ENCODE measurements at places on chromosomes 13 and 19. TPM values are rescaled to one million over a fixed set of nuclear protein-coding genes. Genes with fewer than 3 reads are reported as not detected.

- no peak for DNase-seq
Measured at GRCh38 chr19:2468596-2468995, 7.3 kb upstream of the GADD45B start.

The RGCC gene
- total RNA-seq: 0.88 TPM

DNA sequence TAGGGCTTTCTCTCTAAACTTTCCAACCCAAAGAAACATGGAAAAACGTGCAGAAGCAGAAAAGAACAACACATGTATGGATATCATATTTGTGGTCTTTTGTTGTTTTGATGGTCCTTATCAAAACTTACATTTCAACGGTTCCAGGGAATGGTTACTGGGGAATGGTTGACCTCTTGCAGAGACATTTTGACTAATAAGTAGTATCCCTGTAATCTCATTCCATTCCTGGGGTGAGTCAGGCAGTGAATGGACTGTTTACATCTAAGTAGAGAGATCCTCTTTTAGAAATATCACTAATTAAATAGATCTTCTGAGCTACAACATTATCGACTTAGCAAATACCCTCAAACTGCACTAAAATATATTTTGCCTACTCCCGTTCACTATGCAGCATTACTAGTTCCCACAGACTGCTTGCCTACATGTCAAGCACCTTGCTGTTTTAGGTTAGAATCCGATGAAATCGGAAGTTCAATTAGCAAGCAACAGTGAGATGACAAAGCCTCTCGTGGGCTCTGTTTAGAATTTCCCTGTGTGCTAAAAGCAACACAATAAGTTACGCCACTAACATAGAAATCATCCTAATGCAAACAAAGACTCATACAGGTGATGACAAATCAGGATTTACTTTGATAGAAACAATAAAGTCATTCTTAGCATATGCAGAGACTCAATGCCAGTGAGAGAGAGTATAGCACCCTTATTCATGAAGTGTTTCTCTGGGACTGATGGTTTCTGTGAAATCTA lies 797.7 kb upstream of the ARGLU1 start:
- no peak for DNase-seq

The KLK14 gene
- not detected for total RNA-seq

- no peak for DNase-seq
Measured at GRCh38 chr19:10861103-10861651, 10.2 kb upstream of the CARM1 start.

The ADAT3 gene
- total RNA-seq: 4.5 TPM

The TMC4 gene
- 1.9 TPM for total RNA-seq

- DNase-seq: no peak
Measured at GRCh38 chr13:78161266-78161665, 242.6 kb upstream of the EDNRB start.

DNA sequence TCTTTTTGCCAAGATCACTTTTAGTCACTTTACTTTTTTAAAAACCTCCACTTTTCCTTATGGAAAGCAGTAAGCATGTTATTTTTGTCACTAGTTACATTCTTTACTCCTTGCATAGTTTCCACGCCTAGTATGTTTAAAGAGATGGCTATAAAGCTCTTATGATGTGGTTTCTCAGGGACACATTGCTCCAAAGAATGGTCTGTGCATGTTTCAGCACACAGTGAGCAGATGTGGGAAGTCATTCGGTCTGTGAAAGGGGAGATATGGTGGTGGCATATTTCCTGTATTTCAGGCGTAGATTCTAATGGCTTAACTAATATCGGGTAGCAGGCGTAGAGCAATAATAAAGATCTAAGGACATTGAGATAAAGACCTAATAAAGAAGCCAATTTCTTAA lies 180.7 kb downstream of the SLITRK6 start:
- no peak for DNase-seq

Data from left lobe of liver (tissue), 2 donors.